ENCODE measurements at places on chromosomes 6 and 20.

DNA sequence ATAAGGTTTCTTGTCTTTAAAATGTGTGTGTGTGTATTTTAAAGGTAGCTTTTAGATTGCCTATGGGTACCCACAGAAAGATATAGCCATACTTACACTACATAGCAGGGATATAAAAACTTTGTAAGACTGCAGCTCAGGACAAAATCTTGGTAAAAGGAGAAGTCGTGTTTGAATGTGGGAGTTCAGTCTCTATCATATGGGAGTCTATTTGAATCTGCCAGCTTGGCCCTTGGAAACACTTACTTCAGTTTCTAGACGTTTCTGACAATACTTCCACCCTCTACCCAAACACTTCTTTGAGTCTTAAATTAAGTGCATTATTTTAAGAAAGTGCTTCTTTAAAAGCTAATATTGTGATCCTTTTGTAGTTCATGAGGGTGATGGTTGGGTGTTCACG is 155.7 kb downstream of the CARMIL1 start:
- DNase-seq: no peak

- no peak for DNase-seq
These were observed 69.0 kb upstream of the CCN2 start for GRCh38 chr6:132020138-132020581.

- DNase-seq: no peak
These were observed 280.1 kb downstream of the HAO1 start for GRCh38 chr20:7660165-7660564.

GRCh38 chr20:47102629-47103028 is 208.0 kb downstream of the EYA2 start:
- DNase-seq: no peak

GRCh38 chr6:155493694-155494143 is 38.1 kb upstream of the NOX3 start:
- peak; percentile 96 for DNase-seq

DNA sequence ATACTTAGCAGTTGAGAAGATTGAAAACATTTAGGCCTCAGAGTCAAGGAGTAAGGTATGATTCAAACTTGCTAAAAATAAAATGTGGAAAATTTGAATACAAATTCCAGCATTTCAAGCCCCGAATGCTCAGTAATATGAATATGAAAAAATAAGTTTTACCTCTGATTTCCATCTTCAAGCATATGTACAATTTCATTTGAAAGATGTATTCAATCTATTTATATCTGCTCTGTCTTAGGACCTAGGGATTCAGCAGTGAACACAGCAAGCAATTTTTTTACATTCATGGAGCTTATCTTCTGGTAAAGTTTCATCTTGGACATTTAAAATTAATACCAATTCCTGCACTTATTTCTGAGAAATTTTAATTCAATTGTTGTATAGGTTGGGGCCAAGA is 262.7 kb upstream of the FOXQ1 start:
- DNase-seq: no peak
